ENCODE measurements at places on chromosomes 7 and 10.

- DNase-seq = no peak
Observed at GRCh38 chr7:55770778-55771177, 91.8 kb downstream of the SEPTIN14 start.

- no peak for DNase-seq
Observed at GRCh38 chr7:53101026-53101425, 65.6 kb downstream of the POM121L12 start.

DNA sequence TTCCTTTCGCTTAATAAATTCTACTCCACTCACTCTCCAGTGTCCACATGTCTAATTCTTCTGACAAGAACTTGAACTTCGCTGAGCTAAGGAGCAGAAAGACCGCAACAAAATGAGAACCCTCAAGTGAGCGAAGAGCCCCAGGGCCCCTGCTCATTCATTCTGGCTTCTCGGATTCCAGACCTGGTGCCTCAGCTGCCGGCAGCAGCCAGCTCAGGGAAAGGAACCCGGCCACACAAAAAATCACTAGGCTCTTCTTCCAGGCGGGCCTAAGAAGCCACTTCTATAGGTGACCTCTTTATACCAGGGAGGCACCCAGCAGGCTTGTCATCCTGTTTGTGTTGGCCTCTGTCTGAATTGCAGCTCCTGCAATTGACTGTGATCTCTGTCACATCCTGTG is 33.3 kb downstream of the OTUD1 start:
- DNase-seq = no peak

DNA sequence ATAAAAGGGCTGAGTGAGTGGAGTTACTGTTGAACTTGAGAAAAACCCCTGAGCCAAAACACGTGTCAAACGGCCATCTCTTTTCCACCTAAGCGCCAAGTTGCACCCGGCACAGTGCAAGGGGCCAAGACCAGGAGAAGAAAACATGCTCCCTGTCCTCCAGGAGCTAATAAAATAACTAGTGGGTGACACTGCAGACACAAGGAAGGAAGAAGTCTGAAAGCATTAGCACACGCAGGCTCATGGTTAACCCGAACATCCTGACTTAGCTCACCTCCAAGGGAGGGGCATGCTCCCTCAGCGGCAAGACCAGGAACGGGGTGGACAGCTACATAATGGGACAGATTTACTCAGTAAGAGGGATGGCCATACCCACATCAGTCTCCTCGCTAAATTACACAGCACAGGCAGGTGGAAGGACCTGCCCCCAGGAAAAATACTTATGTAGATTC is 65.0 kb downstream of the PIP4K2A start:
- no peak for DNase-seq

DNA sequence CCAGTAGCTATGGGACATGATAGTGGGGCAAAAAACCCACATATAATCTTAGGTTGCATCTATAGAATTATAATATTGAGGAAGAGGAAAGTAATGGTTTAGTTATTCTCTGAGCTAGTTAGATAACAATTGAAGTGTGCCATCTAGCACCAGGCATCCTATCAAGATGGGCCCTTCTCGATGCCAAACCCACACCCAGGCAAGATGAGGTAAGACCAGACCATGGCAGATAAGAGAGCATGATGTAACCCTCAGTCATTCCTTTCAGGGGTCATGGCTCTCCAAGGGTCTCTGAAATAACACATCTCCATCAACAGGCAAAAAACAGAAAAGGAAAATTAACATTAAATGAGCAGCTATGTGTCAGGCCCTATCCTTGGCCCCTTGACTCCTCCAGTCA is 128.7 kb downstream of the SH3PXD2A start:
- DNase-seq = no peak

DNA sequence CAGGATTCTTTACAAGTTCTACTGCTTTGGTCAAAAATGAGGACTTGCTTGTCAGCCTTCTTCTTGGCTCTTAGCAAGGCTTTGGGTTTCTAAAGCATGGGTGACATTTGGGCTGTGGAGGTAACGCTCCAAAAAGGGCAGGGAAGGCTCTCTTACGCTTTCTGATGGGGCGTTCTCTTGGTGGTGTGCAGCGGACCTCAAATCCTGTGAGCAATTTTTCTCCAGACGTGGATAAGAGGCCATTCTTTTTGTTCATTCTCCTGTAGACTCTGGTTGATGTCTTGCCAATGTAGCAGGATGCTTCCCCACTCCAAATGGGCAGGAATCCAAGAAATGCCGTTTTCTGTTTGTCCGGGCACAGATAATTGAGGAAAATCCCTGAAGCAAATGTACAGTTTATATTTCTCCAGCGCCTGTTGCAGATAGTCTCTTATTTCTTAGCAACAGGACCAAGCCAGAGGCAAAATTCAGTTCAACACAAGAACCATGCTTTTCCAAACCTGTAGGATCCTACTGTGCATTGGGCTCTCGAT is 138.4 kb upstream of the NFE2L3 start:
- DNase-seq = peak; percentile 77

DNA sequence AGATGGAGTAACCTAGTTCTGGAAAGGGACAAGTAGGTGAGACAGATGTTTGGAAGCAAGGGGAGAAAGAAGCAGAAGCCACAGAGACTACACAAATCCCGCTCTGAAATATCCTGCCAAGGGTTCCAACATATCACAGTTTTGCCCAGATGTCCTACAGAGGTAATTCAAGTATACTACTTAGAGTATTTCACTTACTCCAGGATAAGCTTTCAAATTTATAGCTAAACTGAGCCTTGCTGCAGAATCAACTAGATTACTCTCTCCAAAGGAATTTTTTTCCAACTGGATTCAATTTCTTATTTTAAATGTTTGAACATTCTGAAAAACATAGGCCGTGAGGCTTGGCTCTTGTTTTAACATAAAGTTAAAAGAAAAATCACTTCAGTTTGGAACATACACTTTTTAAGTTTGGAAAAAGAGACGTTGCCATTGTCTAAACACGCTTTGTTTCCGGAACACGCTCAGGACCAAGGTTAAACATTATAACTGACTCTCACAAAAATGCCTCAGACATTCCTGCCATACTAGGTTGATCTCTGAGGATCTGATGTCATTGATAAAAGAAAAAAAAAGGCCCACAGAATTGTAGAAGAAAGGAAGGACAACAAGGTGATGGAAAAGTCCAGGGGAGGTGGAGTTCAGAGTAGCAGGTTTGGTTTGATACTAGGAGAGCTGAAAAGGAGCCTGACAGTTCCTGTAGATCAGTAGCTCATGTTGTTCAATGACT is 74.8 kb downstream of the FAM185A start:
- no peak for DNase-seq

DNA sequence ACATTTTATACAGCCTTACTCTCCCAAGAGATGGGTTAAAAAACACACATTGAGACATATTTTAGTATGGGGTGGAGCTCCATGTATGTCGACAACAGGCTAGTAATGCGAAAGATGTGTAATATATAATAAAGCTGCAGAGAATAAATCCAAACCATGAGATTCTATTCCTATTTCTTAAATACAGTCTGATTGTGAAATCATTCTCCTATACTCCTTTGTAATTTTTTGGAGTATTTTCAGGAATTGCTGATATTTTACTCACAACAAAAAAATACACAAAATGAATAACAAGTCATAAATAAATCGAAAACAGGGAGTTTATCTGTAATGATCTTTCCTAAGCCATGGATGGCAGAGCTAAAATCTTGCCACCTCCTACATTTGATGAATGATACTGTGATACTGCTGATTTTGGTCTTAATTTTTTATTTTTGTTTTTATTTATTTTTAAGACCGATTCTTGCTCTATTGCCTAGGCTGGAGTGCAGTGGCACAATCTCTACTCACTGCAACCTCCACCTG is 173.5 kb upstream of the KLF6 start:
- no peak for DNase-seq

GRCh38 chr7:1920266-1920681 is 250.2 kb downstream of the ELFN1 start:
- no peak for DNase-seq

DNA sequence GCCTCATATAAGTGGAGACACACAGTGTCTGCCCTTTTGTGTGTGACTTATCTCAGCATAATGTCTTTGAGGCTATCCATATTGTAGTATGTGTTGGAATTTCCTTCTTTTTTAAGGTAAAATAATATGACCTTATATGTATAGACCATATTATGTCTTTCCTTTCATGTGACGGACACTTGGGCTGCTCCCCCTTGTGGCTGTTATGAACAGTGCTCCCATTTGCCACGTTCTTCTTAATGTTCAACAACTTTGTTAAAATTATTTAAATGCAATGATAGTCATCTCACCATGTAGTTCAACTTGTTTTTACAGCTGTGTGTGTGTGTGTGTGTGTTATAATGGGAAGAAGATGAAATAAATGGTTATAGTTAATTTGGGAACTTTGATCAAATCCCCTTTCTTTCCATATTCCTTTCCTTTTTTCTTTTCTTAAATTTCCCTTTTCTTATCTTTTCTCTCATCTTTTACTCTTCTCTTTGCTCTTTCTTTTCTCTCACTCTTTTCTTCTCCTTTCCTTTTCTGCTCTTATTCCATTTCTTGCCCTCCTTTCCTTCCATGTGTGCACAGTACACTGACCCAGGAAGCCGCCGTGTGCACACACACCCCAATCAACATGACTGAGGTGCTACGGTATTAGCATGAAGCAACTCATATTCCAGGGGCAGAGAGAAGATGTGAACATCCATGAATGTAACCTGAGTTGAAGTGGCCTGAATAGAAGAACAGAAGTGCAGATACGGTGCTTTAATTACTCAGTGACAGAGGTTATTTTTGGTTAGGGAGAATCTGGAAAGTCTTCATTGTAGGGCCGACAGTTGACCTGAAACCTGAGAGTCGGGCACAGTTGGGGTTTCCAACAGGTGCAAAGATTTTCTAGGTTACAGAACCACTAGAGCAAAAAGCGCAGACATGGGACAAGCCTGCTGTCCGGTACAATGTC is 596.6 kb downstream of the SDK1 start:
- peak; percentile 24 for DNase-seq

GRCh38 chr10:125521721-125522680 is 161.0 kb downstream of the TEX36 start:
- no peak for DNase-seq

GRCh38 chr10:101691081-101691480 is 3.9 kb downstream of the FBXW4 start:
- DNase-seq = no peak

GRCh38 chr7:129667116-129667515 is 55.6 kb downstream of the NRF1 start:
- no peak for DNase-seq

- no peak for DNase-seq
Observed at GRCh38 chr10:115422624-115423023, 329.5 kb downstream of the ATRNL1 start.

DNA sequence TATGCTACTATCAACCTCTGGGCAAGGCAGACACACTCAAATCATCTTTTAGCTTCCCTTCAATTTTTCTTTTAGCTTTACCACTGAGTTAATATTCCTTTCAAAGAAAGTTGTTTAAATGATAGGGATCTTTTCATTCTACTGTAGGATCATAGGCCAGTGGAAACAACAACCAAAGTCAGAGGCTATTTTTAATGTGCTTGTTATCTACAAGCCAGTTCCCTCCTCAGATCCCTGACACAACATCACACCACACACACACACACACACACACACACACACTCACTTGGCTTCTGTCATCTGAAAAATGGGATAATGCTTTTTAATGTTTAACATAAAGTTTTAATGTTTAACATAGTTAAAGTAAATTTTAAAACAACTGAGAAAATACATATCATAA is 106.7 kb upstream of the CAV2 start:
- no peak for DNase-seq

- DNase-seq = no peak
Observed at GRCh38 chr7:131189488-131189887, 138.2 kb upstream of the MKLN1 start.

- DNase-seq = no peak
Observed at GRCh38 chr10:119680650-119681081, 29.5 kb downstream of the BAG3 start.

GRCh38 chr7:39428221-39428620 is 138.0 kb upstream of the YAE1 start:
- no peak for DNase-seq

- DNase-seq = no peak
Observed at GRCh38 chr7:39758234-39758970, 135.0 kb downstream of the RALA start.

DNA sequence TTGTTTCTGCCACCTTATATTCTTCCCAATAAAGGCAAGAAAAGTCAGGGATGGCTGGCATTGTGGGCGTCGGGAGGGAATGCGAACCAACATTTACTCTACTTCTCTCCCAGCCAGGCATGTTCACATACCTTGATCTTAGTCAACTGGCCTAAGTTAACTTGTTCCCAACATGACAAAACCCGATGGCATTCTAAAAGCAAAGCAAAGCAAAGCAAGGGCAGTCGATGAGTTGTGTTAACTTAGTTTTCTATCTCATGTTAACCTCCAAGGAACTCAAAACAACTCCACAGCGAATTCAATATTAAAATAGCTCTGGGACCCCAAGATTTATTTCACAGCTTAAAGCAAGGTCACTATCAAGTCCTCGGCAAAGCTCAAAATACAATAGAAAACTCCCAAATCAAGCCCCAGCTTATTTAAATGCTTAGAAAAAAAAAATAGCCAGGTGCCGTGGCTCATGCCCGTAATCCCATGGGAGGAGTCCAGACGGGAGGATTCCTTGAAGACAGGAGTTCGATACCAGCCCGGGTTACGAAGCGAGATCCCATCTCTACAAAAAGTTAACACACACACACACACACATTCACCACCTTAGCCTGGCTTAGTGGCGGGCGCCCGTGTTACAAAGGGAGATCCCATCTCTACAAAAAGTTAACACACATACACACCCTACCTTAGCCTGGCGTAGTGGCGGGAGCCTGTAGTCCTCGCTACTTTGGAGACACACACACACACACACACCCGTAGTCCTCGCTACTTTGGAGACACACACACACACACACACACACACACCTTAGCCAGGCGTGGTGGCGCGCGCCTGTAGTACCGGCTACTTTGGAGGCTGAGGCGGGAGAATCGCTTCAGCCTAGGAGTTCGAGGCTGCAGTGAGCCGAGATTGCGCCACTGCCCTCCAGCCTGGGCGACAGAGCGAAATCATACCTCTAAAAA is 901 bp upstream of the CCNY start:
- no peak for DNase-seq

DNA sequence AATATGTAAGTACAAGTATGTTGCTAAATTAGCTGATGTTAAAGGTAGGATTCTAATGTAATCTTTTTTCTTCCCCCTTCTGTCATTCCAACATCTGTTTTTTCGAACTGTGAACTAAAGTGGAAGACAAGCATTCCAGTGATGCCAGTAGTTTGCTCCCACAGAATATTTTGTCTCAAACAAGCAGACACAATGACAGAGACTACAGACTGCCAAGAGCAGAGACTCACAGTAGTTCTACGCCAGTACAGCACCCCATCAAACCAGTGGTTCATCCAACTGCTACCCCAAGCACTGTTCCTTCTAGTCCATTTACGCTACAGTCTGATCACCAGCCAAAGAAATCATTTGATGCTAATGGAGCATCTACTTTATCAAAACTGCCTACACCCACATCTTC is 62.7 kb downstream of the WAC start:
- DNase-seq = no peak

Measured in NCI-H1105 treated with DMSO at 0.1 percent for 48 hours (cell line).